ENCODE measurements at places on chromosomes 2 and 18. TPM values are rescaled to one million over a fixed set of nuclear protein-coding genes. Genes with fewer than 3 reads are reported as not detected.

The ACTG2 gene
- total RNA-seq: 0.17 TPM

The DUSP28 gene
- 4.6 TPM for total RNA-seq

The ARMC9 gene
- total RNA-seq: 57.2 TPM

The ACKR3 gene
- total RNA-seq: 0.09 TPM

The GALNT5 gene
- total RNA-seq: 46.3 TPM

The UCN gene
- 0.46 TPM for total RNA-seq

The KIF5C gene
- 1.0 TPM for total RNA-seq

The SERPINB10 gene
- total RNA-seq: 4.2 TPM

The MAP3K19 gene
- not detected for total RNA-seq

The ABCG8 gene
- total RNA-seq: not detected

The LYPD1 gene
- total RNA-seq: 9.4 TPM

The CCDC102B gene
- total RNA-seq: 2.9 TPM
